ENCODE measurements at places on chromosomes 2 and 18. TPM values are rescaled to one million over a fixed set of nuclear protein-coding genes. Genes with fewer than 3 reads are reported as not detected.

Gene UGT1A5
- total RNA-seq: not detected

Gene ITGB1BP1
- total RNA-seq: 95.5 TPM

DNA sequence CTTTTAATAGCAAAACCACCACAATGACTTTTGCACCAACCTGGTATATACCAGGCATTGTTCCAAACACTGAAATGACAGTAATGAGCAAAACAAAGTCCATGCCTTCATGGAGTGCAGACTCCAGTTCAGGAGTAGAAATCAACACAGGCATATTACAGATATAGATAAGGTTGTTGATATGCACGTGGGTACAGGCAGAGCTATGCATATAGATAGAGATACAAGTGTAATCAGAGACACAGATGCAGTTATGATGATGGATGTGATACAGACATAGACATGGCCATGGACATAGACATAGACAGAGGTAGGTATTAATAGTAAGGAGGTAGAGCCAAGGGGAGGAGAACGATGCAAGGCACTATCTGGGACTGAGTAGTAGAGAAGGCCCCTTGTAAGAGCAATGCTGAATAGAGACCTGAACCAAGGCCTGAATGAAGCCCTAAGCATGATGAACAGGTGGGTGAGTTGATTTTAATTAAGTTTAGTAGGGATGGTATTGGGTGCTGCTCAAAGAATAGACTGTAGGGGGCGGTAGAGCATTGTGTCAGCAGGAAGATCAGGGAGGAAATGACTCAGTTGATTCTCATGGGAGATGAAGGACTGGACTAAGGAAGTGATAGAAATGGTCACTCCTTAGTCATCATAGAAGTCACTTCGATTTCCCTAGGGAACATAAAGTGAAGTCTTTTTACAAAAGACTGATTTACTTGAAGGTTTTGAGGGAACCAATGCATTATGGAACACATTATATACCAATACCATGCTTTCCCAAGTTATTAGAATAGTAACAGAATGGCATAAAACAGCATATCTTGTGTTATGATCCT lies 39.4 kb downstream of the CMPK2 start:
- peak; percentile 60 for DNase-seq

DNA sequence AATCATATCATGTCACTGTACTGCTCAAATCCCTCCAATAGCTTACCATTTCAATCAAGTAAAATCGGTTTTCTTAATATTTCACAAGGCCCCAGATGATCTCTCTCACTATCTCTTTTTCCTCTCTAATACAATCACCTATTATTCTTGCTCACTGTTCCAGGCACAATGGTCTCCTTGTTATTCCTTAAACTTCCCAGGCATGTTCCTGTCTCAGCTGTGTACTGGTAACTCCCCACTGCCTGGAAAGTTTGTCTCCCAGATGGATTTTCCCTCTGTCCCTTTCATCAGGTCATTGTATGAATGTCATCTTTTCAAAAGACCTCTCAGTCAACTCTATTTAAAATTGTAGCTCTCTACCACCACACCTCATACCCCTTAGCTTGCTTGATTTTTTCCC lies 30.7 kb upstream of the FANCL start:
- no peak for DNase-seq

GRCh38 chr2:99708231-99708630 lies 218.4 kb upstream of the REV1 start:
- DNase-seq: no peak

GRCh38 chr2:107361751-107362381 lies 464.8 kb upstream of the RGPD4 start:
- no peak for DNase-seq

DNA sequence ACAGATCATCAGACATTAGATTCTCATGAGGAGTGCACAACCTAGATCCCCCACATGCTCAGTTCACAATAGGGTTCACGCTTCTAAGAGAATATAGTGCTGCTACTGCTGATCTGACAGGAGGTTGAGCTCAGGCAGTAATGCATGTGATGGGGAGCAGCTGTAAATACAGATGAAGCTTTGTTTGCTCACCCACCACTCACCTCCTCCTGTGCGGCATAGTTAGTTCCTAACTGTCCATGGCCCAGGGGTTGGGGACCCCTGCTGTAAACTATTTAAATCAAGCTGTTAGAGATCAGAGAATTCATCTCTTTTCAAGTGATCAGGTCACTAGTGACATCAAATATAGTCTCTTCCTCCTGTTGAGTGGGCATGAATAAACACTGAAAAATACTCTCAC lies 88.8 kb upstream of the ACVR2A start:
- DNase-seq: no peak

- DNase-seq: no peak
Measured at GRCh38 chr18:77366720-77367641, 117.3 kb downstream of the GALR1 start.

DNA sequence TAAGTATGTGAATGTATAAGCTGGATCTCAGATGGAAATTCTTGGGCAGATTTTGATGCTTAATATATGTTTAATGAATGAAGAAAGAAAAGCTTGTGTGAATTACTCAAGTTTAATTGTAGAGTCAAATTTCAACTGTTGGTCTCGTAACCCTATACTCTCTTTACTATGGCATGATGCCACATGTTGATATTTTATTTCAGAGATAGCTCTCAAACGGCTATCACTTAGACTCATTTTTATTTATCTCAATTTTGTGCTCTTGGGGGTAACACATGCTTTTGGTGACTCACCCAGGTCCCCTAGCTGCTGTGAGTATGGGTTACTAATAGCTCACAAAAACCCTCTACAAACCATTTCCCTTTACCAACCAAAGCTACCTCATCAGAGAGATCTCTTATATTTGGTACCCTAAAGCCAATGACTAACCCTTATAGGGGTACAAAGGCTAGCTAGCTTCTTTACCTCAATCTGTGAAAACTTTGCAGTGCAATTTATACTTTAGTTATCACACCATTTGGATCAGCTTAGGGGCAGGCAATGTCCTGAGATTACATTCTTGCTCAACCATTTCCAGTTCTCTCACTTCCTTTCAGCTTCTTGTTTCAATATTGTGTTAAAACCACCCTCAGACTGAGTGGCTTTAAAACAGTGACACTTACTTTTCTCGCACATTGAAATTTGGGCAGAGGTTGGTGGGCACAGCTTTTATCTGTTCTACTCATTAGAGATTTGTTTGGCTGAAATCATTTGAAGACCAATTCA lies 240.3 kb downstream of the CDH7 start:
- no peak for DNase-seq
